ENCODE measurements at places on chromosomes 11 and 22.

DNA sequence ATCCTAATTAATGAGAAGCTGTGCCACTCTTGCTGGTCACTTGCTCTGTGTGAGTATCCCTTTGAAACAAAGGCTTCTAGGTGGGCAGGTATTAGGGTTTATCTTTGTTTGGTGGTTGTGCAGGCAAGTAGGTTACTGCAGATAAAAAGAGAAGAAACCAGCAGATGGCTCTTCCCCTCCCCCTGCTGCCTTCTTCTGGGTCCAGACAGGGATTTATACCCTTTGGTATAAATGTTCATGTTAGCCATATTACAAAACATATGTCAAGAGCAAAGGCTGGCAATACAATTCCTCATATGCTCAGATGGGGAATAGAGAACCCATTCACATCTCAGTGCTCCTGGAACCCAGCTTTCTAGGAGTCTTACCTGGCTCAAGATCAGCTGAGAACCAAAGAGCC is 109.9 kb downstream of the NAV2 start:
- no peak for DNase-seq

- no peak for DNase-seq
These were observed 26.8 kb downstream of the CLDN25 start for GRCh38 chr11:113806406-113806805.

DNA sequence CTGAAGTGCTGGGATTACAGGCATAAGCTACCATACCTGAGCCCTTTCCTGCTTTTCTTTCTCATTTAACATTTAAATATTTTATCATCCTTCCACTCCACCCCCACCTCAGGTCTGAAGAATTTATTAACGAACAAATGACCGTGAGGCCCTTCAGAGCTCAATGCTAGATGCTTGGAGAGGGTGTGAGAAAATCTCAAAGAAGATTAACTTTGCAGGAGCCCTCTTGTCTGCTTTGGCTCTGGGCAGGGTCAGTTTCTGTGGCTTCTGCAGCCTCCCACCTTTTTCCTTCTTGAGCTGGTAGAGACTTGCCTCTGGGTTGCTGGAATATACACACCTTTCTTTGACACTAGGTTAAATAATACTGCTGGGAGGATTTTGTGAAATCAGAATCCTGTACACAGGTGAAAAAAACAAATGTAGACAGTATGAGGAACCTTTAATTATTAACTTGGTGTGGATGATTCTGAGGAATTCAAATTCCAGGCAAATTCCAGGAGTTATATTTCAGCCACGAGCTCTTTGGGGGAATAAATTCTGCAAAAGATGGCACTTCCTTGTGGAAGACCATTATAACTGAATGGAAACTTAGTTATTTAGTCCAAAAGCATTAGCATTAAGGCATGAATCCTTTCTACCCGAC is 3.4 kb upstream of the ZBTB44 start:
- no peak for DNase-seq

DNA sequence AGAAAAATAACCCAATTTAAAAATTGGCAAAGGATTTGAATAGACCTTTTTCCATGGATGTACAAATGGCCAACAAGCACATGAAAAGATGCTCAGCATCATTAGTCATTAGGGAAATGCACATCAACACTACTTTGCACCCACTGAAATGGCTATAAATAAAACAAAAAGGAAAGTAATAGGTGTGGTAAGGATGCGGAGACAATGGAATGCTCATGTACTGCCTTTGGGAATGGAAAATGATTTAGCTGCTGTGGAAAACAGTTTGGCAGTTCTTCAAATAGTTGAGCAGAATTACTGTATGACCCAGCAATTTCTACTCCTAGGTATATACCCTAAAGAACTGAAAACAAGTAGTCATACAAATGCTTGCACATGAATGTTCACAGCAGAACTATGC is 37.4 kb downstream of the LARGE2 start:
- DNase-seq = no peak

- DNase-seq = no peak
These were observed 29.7 kb downstream of the APLP2 start for GRCh38 chr11:130099356-130099755.

DNA sequence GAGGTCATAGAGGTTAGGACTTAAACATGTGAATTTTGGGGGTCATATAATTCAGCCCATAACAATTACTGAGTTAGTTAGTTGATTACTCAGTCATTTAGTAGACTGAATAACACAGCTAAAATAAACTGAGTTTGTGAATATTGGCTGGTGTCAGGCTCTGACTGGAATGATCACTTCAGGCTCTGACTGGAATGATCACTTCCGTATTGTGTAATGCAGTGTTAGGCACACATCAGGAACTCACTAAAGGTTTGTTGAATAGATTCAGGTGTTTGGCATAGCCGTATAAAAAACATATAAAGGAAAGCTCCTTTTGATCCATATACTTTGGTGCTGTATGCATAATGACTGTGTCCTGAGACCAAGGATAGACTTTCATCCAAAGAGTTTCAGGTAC is 610.5 kb downstream of the INSC start:
- DNase-seq = no peak

DNA sequence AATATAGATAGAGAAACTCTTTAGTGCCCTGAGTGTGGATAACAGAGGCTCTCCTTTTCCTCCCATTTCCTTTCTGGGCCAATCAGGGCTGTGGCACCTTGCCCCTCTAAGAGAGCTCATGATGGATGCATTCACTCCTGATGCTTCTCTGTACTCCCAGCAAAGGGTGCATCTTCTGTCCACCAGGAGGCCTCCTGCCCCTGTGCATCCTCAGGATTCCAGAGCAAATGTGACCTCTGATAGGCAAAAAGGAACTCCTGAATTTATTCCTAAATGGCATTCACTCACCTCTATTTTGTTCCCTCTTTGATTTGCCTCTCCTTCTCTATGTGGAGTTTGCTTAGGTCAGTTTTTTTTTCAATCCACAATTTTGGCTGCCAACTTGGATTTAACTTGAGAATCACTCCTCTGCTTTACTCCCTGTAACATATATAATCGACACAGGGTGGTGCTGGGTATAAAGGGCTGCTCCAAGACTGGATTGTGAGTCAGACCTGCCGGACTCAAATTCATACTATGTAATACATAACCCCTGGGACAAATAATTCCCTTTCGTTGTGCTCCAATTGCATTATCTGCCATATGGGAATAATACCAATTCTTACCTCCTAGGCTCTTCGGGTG is 1.1 kb upstream of the MRGPRX4 start:
- DNase-seq = no peak

- no peak for DNase-seq
These were observed 174.2 kb upstream of the DDI1 start for GRCh38 chr11:103862094-103862801.

GRCh38 chr11:77106321-77106720 is 3.7 kb downstream of the OMP start:
- no peak for DNase-seq

- DNase-seq = no peak
These were observed 50.0 kb downstream of the IGLL1 start for GRCh38 chr22:23530106-23530505.

- no peak for DNase-seq
These were observed 826 bp upstream of the EEF1G start for GRCh38 chr11:62574363-62575071.

GRCh38 chr11:76462317-76462716 is 17.5 kb downstream of the EMSY start:
- no peak for DNase-seq

DNA sequence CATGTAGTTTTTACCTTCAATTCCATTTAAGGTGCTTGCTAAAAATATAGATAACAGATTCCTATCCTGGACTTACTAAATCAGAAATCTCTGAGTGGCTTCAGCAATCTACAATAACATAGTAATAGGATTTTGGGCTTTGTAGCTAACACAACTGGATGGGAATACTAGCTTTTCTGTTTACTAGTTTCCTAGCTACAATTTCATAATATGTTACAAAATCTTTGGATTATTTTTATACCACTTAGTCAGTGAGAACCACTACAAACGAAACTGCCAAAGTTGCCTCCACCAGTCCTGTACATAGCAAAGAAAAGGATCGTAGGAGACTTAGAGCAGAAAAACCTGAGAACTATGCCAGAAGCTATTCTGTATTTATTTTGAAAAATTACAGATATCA is 87.7 kb upstream of the ANO3 start:
- DNase-seq = no peak

GRCh38 chr11:20061776-20062175 is 98.5 kb downstream of the DBX1 start:
- DNase-seq = no peak

DNA sequence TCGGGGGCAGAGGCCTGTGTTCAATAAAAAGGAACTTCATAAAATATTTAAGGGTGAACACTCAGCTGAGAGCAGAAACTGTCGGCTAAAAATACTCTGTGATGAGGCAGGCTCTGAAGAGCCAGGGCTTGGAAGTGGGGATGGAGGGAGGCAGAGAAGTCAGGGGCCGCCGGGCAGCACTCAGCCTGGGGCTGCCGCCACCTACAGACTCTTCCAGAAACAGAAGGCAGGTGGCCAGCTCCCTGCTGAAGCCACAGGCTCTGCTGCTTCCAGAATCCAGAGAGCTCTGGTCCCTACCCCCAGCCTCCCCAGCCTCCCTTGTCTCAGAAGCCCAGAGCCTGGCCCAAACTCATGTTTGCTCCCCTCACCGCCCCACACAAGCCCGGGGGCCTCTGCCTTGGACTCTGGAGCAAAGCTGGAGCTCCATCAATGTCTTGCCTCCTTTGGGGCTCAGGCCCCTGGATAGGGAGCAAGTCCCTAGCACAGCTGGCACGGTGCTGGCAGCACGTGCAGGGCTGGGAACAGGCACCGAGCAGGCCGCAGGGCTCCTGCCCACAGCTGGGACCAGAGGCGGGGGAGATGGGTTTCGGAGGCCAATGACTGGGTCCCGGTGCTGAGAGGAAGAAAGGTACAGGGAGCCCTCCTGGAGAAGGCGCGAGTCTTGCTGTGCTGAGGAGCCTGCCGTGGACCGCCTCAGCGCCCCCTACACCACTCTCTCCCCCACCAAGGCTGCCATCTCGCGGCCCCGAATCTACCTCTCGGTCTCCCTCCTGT is 8.2 kb downstream of the LRFN4 start:
- no peak for DNase-seq

- no peak for DNase-seq
These were observed 17.5 kb downstream of the GLB1L2 start for GRCh38 chr11:134349109-134349801.

DNA sequence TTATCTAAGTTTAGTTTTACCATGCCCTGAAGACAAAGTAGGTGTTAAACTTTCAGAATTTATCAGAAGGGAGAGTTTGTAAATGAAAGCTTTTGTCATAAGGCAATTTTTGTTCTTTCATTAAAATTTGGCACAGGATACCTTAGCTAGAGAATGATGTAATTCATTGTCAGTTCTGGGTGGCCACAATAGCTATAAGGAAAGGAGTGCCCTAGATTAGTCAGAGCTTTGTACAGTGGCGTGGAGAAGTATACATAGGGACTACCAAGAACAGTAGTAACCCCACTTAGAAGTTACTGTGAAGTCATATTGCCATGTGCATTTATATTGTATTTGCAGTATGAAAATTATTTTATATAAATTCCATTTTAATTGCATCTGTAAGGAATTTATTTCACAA is 126.3 kb upstream of the CARD18 start:
- DNase-seq = no peak

- no peak for DNase-seq
These were observed 4.4 kb upstream of the MEN1 start for GRCh38 chr11:64814712-64815187.

- no peak for DNase-seq
These were observed 1.9 kb downstream of the ZNF74 start for GRCh38 chr22:20395907-20396287.

DNA sequence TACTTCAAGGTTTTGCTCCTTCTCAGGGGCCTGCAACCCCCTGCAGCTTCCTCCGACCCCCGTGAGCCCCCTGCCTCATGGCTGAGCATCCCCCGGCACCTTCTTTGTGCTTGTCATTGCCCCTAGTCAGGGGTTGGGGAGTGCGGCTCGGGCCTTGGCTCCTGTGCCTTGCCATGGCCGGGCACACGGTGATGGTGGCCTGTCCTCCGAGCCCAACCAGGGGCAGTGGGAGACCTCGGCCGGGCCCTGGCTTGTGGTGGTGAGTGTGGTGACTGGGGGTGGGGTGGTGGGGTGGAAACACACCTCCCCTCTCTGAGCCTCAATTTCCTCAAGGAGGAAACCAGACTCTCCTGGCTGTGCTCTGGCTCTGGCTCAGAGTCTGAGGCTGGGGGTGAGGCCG is 1.5 kb upstream of the MRGPRG start:
- DNase-seq = no peak

GRCh38 chr11:76794371-76795289 is 11.5 kb downstream of the TSKU start:
- no peak for DNase-seq

- DNase-seq = no peak
These were observed 605.0 kb upstream of the CADM1 start for GRCh38 chr11:116109228-116109627.

DNA sequence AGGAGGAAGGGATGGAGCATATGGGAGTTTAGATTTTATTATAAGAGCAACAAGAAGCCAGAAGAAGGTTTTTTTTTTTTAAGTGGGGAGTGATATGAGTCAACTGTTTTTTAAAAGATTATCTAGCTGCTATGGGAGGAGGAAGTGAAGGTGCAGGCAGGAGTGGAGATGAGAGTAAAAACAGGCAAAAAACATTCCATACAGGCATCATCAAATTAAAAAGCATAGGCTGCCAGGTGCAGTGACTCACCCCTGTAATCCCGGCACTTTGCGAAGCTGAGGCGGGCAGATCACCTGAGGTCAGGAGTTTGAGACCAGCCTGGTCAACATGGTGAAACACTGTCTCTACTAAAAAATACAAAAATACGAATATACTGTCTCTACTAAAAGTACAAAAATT is 368.4 kb upstream of the MTNR1B start:
- no peak for DNase-seq

DNA sequence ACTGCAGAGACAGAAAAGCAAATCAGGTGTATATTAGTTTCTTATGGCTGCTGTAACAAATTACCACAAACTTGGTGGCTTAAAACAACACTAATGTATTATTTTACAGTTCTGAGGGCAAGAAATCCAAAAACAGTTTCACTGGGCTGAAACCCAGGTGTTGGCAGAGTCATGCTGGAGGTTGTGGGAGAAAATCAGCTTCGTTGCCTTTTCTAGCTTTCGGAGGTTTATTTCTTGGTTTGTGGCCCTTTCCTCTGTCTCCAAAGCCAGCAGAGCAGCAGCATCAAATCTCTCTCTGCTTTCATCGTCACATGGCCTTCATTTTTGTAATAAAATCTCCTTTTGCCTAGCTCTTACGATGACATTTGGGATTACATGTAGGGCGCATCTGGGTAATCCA is 33.0 kb upstream of the OR6M1 start:
- no peak for DNase-seq

- DNase-seq = no peak
These were observed 44.4 kb upstream of the WNT11 start for GRCh38 chr11:76250520-76251225.

DNA sequence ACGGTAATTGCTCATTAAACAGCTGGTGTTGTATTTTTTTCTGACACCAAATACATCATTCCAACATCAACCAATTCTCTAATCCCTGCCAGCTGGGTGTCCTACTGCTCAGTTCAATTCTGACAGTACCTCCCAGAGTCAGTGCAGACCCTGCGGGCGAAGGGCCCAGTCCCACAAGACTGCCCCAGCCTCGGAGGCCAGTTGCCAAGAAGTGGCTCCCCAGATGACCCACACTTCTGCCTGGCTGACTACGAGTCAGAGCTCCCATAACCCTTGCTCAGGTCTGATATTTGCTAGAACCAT is 147.2 kb downstream of the CTTN start:
- DNase-seq = no peak

GRCh38 chr11:16193897-16194381 is 162.4 kb downstream of the SOX6 start:
- DNase-seq = no peak

All from SIG-M5 (cell line).